Bronchial smooth muscle cell (primary cell): ENCODE measurements at places on chromosomes 3 and 15. TPM values are rescaled to one million over a fixed set of nuclear protein-coding genes. Genes with fewer than 3 reads are reported as not detected.

Gene DUOX2
- under 0.01 TPM in 2 replicates for total RNA-seq

Gene IGDCC3
- total RNA-seq, result not detected in 2 replicates

Gene ITIH4
- 1.7 and 3.0 TPM in 2 replicates for total RNA-seq

Gene TRPM7
- total RNA-seq, result 42.8 and 54.5 TPM in 2 replicates

Gene MEIS2
- total RNA-seq, result 42.6 and 119 TPM in 2 replicates

Gene CYP1A2
- not detected in 2 replicates for total RNA-seq

Gene GOLGA8R
- 2.7 TPM in 2 replicates for total RNA-seq

Gene ZNF80
- total RNA-seq, result not detected in 2 replicates

Gene CCR3
- 0.09 TPM in 1 of 2 replicates, not detected in the other for total RNA-seq

Gene TMEM207
- not detected in 2 replicates for total RNA-seq

Gene C2CD4A
- not detected in 2 replicates for total RNA-seq

Gene TMC3
- under 0.01 TPM in 1 of 2 replicates, not detected in the other for total RNA-seq

Gene EEF1AKMT4
- total RNA-seq, result 1.1 and 1.5 TPM in 2 replicates

Gene SLC51B
- 1.0 and 1.9 TPM in 2 replicates for total RNA-seq
